ENCODE measurements at places on chromosomes 12 and 14.

- DNase-seq, result no peak
Measured at GRCh38 chr12:44358636-44359035, 517.5 kb downstream of the NELL2 start.

DNA sequence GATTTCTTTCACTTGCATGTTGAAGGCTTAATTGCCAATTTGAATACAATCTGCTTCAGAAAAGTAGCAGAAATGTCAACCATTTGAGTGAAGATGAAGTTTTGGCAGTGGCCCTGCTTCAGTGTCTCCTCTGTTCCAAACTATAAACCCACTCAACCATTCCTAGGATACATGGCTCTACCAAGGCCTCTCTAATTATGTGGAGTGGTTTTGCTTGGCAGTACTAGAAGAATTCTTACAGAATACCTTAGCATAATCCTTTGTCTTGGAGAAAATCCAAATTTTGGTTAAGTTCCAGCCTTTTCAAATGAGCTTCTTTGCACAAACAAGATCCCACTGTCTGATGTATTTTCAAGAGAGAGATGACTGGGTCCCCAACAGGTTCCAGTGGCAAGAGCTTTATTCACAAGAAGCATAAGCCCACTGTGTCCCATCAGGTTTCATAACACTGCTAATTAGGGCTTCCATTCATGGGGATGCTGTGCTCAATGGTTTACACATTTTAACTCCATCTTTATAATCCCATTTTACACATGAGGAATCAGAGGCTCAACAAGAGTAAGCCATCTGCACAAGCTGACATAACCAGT lies 234.5 kb downstream of the IPO8 start:
- DNase-seq, result no peak

DNA sequence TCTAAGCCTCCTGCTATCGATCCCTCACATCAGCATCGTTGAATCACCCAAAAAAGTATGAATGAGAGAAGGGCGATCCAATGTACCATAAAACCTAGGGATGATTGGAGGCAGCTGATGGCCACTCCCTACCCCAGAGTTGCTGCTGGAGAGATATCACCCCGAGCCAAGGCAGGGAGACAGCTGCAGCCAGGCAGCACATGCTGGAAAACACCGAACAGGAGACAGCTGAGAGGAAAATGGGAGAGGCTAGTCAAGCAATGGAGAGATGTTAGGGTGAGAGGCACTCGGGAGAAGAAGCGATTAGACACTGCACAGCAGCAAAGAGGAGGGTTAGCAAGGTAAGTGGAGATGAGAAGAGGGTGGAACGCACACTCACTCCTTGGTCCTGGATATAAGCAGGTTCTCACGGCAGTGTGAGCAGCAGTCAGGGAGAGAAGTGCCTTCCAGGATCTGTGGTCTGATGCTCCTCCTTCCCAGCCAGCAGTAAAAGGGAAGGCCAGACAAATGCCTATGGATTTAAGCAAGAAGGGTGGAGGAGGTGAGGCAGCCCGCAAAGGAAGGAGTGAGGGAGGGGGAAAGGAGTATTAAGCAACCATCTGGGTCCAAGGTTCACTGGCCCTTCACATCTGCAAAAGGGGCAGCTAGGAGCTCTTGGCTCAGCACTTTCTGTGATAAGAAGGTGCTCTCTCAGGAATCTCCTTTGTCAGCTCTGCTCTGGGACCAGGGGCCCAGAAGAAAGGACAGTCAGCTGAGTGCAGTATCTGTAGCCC lies at the start of gene SLC7A7:
SLC7A7 (minus strand) TSS at position 495 of the 773 bp plus-strand sequence. CDS start 2,037 bp downstream, outside the sequence.
- DNase-seq, result no peak

- DNase-seq, result no peak
Measured at GRCh38 chr12:27751386-27752047, 28.5 kb upstream of the KLHL42 start.

DNA sequence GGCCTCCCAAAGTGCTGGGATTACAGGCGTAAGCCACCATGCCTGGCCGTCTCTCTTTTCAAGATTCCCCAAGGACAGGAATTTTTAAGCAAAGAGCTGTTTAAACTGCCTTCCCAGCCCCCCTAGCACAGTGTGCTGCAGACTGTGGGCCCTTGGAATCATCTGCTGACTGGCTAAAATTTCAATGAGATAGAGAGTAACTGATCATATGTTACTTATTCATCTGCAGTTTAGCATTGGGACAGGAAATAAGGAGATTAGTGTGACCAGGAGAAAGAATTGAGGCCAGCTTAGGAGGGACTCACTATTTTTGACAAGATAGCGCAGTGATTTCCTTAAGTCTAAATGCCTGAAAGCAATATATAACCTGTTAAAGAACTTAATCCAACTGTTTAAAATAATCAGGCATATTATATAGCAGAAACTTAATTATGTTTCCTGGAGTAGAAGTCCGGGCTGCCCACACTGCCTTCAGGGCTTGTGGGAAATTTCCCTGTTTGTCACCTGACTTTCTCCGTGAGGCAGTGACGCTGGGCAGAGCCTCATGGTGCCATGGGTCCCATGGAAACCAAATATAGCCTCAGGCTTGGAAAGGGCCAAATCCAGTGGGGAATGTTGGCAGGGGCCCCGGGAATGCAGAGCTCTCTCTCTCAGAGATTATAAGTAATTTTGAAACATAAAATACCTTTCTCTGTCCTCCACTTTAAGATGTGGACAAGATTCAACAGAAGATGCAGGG lies 22.8 kb upstream of the CEBPE start:
- no peak for DNase-seq

DNA sequence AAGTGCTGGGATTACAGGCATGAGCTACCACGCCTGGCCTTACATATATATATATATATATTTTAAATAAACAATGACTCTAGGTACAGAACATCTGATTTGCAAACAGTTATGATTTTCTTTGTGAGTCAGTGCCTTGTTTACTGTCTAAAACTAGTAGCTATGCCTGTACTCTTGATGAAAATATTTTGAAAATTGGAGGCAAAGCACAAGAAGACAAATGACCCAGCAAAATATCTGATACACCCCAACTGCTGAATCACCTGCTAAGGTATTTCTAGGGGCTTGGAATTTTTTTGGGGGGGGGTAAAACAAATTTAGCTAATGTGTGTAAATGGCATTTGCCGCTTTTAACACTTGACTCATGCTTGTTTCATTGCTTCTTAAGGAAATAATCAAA lies 69.3 kb downstream of the SYT10 start:
- no peak for DNase-seq

GRCh38 chr14:49594347-49595091 lies 4.2 kb upstream of the LRR1 start:
- DNase-seq, result no peak

- DNase-seq, result no peak
Measured at GRCh38 chr12:89731614-89732013, 23.0 kb upstream of the ATP2B1 start.

- DNase-seq, result no peak
Measured at GRCh38 chr14:76575108-76575507, 186.2 kb upstream of the VASH1 start.

DNA sequence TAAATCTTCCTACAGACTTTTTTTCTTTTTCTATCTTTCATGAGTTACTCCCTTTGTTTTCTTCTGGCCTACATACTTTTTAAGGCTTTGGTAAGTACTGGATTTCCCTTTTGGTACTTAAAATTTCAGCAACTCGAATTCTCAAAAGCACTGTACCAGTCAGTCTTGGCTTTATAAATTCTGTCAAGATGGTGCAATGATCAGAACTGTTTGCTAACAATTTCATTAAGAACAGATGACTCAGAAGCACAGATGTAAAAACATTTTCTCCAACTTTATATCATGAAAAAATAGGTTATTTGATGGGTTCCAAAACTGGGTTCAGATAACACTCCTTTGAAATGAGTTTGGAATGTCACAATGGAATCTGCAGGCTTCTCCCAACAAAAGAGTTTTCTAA lies 1961.8 kb upstream of the FLRT2 start:
- no peak for DNase-seq

GRCh38 chr12:47838286-47838931 lies 18.7 kb upstream of the HDAC7 start:
- peak; percentile 57 for DNase-seq

GRCh38 chr14:24052656-24053547 lies 1.1 kb downstream of the CARMIL3 start:
- peak; percentile 40 for DNase-seq

DNA sequence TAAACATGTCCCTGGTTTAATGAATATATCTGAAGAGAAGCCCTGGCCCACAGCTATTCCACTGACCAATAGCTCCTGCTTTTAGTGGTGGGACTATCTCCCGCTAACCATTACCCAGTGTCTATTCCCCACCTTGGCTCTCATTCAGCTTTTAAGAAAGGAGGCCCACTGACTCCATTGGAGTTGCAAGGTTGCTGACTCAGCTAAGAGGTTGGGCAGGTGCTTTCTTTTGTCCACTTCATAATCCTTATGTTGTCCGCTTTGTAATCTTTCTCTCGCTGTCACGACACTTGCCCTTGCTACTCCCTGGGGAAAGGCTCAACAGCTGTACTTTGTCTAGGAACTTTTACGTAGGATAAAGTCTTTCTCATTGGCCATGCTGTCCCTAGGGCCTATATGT lies 453.4 kb upstream of the CCDC196 start:
- DNase-seq, result no peak

GRCh38 chr12:70365648-70366518 lies at the start of gene KCNMB4:
Gene KCNMB4 (plus strand): TSS chr12:70366290. CDS start chr12:70366735, 445 bp downstream.
- peak; percentile 71 for DNase-seq

- no peak for DNase-seq
Measured at GRCh38 chr14:89139404-89140247, 277.4 kb downstream of the FOXN3 start.

- no peak for DNase-seq
Measured at GRCh38 chr12:22416801-22417200, 82.3 kb upstream of the ST8SIA1 start.

DNA sequence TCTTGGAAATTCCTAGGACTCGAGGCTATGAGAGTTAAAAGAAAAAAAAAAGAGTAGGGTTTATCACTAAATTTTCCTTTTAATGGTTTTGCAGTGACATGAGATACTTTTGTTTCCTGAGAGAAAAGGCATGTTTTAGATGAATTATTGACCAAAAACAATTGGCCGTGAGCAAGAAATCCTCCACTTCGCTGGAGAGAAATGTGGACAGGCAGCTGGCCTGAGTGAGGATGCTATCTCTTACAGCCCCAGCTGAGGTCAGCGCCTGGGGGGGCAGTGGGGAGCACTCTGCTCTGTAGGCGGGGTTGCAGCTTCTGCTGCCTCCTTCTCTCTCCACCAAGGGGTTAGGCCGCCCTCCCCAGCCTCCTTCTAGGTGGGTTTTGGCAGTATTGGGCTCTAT lies 54.7 kb downstream of the PRIMA1 start:
- DNase-seq, result no peak

DNA sequence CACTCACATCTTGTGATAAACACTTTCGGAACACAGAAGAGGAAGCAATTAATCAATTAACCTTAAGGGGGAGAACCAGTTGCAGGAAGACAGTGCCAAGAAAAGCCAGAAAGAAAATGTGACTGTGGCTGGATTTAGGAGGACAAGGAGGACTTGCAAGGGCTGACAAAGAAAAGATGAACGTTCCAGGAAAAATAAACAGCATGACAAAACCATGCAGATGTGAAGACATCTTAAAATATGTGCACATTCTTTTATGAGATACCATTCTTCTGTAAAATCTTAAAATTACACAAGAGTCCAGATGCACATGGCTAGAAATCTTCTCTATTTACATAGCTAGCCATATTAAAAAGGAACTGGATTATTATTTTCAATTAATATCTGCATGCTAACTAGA lies 33.4 kb downstream of the KITLG start:
- no peak for DNase-seq

DNA sequence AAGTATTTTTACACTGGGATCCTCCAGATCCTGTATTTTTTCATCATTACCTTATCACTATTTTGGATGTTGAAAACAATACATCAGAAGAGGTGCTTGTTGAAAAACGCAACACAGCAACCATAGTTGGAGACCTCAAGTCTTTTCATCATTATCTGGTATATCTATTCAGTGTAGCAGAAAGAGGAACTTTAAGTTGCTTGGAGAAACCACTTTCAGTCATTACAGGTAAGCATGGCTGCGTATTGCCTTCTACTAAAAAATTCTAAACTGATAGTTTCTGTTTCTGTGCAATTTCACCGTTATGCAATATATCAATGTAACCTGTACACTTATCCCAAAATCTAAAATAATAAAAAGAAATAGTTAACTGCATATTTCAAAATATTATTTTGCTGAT lies 32.2 kb upstream of the PTPRQ start:
- DNase-seq, result no peak

DNA sequence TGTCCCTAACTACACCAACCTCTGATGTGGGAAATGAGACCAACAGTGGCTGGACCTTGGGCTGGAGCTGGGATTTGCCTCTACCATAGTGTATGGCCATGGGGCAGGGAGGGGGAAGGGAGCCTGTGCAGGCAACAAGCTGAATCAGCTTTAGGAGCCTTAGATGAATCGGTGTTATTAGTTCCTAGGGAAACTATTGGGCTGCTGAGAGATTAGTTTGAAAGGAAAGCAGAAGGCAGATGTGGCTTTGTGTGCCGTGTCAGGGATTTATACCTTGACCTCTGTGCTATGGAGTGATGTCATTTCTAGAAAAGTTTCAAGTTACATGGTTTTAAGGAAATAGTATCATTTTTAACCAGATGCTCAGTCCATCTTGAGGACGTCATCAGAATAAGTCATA lies 19.5 kb upstream of the GAS2L3 start:
- no peak for DNase-seq

DNA sequence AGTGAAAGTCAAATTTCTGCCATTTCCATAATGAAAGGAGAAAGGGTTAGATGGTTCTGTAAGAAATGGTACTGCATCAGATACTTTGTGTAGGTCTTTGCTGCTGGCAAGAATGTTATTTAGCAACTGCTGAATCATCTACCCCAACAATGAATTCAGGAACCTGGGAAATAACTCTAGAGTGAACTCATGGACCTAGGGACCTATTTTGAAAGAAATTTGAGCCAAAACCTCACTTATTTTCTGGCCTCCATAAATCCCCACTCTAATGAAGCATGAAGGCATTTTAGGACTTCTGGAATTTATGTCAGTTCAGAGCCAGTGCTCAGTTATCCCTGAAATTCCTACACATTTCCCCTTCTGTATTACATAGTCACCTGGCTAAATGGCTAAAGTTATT lies 50.9 kb upstream of the CPNE8 start:
- DNase-seq, result no peak

GRCh38 chr12:111444314-111444924 lies 38.7 kb downstream of the SH2B3 start:
- peak; percentile 54 for DNase-seq

DNA sequence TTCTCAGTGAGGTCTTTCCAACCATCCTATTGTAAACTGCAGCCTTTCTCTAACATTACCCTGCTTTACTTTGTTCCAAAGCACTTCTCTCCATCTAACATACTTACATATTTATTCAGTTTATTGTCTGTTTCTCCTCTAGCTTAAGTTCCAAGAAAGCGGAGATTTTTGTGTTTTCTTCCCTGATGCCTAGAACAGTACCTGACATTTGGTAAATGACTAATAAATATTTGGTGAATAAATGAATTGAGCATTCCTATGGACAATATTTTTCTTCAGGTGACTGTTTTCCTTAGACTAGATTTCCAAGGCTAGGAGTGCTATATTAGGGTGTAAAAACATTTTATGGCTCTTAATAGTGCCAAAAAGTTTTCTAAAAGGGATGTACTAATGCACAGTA lies 2.4 kb downstream of the RACGAP1 start:
- DNase-seq, result no peak

- no peak for DNase-seq
Measured at GRCh38 chr12:77294016-77294415, 228.6 kb upstream of the E2F7 start.

- DNase-seq, result no peak
Measured at GRCh38 chr14:32470161-32470715, 141.1 kb downstream of the AKAP6 start.

- no peak for DNase-seq
Measured at GRCh38 chr12:41979574-41979973, 165.1 kb downstream of the GXYLT1 start.
